ENCODE measurements at places on chromosomes 7 and 10. TPM values are rescaled to one million over a fixed set of nuclear protein-coding genes. Genes with fewer than 3 reads are reported as not detected.
A peak's percentile ranks its signal among the peaks of the same experiment; 100 is the strongest.

DNA sequence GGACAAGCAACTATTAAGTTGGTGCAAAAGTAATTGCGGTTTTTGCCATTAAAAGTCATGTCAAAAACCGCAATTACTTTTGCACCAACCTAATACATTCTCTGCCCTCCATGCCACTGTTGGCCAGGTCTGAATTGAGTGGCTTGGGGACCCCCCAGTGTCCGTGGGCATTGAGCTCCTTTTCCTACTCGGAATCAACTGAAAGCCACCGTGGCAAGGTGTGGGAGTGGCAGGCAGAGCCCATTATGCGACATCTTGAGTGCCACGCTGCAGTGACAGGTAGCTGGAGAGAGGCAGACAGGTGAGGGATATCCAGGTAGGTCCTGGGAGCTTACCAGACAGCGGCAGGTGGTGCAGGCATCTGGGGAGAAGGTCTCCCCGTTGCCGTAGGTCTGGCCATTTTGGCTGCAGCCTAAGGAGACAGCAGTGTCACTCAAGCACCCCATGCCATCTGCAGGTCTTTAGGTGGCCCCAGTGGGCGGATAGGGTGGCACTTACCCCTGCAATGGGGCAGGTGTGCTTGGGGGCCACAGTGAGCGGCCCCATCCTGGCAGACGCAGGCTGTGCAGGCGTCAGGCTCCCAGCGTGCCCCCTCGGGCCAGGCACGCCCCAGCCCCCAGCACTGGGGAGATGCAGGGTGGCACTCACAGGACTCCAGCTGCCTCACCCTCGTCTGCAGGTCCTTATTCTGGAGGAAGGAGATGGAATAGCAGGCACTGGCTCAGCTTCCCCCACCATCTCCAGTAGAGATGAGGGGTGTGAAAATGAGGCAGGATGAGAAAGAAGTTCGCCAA, 3.5 kb downstream of the KCP start:
- DNase-seq: peak; percentile 46

Gene CUZD1
- not detected for total RNA-seq

GRCh38 chr10:5442065-5442989, 30.0 kb downstream of the NET1 start:
- no peak for DNase-seq

DNA sequence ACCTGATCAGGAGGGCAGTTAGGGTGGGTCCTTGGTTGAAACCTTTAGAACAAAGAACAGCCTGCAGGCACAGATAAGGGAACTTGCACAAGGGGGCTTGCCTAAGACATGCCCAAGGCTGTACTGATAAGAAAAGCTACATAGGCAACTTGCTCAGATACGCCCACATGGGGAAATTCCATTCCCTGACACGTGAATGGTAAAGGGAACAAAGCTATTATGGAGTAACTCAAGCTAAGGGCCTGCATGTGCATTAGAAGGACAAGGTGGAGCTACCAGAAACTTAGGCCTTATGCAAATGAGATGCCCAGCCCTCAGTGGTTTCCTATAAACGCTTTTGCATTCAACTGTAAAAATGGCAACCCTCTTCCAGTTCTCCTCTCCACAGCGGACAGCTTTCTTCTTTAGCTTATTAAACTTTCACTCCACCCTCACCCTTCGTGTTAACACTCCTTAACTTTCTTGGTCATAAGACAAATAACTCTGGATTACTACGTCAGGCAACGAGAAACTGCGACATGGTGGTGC, 1192.1 kb upstream of the CELF2 start:
- DNase-seq: no peak

GRCh38 chr7:113119429-113119828, 1.1 kb upstream of the SMIM30 start:
- no peak for DNase-seq

DNA sequence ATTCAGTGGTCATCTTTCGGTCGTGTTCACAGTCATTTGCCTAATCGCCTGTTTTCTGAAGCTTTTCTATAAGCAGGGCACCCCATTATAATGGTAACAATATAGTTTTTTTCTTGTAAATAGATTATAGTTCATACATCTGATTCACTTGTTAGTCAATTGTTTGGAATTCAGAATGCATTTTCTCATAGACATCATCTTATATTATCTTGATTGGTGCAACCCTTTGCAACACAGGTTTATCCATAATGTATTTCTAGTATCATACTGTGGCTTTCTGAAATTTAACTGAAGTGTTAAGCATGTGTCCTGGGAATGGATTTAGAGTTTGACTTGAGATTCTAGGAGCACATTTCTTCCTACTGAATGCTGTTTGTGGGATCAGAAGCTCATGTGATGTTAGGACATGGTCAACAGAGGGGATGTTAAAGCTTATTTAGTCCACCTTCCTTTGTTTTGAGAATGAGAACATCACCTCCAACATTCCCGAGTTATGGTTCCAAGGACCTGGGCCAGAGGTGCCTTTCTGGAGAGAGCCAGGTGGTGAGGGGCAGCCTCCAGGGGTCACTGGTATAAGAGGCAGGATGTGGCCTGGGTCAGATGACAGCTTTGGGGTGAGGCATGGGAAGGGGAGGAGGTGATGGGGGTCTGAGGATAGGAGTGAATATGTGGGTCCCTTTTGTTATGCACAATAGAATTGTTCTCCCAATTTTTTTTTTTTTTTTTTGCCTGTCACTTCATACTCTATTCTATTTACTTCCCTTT, 415.6 kb downstream of the EXOC4 start:
- DNase-seq: no peak

GRCh38 chr7:72020311-72020710, 391.8 kb downstream of the CALN1 start:
- no peak for DNase-seq

Gene SLC18A3
- total RNA-seq: not detected

DNA sequence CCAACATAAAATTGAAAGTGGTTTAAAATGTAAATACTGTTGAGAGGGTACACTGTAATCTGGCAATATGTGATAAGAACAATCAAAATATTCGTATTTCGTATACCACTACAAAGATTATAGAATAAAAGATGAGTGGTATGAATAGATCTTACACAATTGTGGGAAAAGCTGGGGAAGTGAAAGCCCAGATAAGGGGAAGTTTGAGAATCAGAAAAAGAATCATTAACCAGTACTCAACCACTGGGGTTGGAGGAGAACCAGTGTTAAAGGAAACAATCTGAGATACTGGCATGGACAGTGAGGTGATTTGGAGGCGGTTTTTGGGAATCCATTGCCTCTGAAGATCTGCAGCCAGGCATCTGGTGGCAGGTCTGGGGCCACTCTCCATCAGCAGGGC, 59.7 kb upstream of the CDK14 start:
- DNase-seq: no peak

Gene CTTNBP2
- 1.5 TPM for total RNA-seq

- DNase-seq: no peak
Observed at GRCh38 chr7:41928166-41928565, 225.3 kb upstream of the INHBA start.

DNA sequence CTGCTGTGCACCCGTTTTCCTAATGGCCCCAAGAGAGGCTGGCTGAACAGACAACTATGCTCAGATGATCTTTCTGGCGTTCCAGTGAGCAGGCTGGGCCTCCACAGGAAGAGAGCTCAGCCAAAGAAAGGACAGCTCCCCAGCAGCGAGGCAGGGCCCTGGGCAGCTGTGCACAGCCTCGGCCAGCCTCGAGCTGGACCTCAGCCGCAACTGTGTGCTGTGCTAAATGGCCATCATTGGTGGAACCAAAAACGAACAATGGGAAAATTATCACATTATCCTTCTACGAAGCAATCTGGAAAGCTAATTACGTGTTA, 97.5 kb downstream of the CTBP2 start:
- DNase-seq: no peak

GRCh38 chr10:3661271-3661670, 123.7 kb downstream of the KLF6 start:
- DNase-seq: no peak

GRCh38 chr10:61935077-61935476, 33.6 kb downstream of the ARID5B start:
- DNase-seq: no peak

DNA sequence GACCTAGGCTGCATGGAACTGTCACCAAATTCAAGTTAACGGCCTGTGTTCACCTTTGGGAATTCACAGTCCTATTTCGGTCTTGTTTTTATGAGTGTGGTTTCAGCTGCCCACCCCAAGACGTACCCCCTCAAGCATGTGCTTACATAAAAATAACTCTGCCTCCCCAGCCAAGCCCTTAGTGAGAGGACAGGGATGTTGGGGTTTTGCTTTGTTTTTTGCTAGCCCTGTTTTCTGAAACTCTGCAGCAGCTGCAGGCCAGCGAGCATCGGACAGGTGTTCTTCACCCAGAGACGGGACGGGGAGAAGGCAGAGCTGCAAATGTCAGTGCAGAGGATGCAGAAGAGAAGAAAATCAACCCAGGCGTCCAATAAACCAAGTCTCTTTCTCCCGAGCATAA, 13.5 kb downstream of the CHST15 start:
- no peak for DNase-seq

GRCh38 chr7:84548366-84549365, 354.1 kb upstream of the SEMA3A start:
- DNase-seq: no peak

Gene TMEM213
- not detected for total RNA-seq
